ENCODE measurements at places on chromosomes 6 and 20. TPM values are rescaled to one million over a fixed set of nuclear protein-coding genes. Genes with fewer than 3 reads are reported as not detected.
A peak's percentile ranks its signal among the peaks of the same experiment; 100 is the strongest.

GRCh38 chr20:61885759-61886715, 179.6 kb downstream of the TAF4 start:
- DNase-seq = no peak
- H3K36me3 ChIP-seq = no peaks in the 10 kb centered on the region
- peaks cover 13% of the 10 kb centered on the region for H3K27me3 ChIP-seq
- H3K4me3 ChIP-seq = no peak overlapping the region
- no peak overlapping the region for H3K27ac ChIP-seq

NEU1 gene
- 31.9 TPM for total RNA-seq

- no peaks in the 10 kb centered on the region for H3K27me3 ChIP-seq
- H3K4me3 ChIP-seq = no peak overlapping the region
- DNase-seq = no peak
- H3K36me3 ChIP-seq = peaks cover 18% of the 10 kb centered on the region
- H3K4me1 ChIP-seq = no peaks in the 10 kb centered on the region
Observed at GRCh38 chr6:73823046-73823735, 127.2 kb downstream of the CD109 start.

DNA sequence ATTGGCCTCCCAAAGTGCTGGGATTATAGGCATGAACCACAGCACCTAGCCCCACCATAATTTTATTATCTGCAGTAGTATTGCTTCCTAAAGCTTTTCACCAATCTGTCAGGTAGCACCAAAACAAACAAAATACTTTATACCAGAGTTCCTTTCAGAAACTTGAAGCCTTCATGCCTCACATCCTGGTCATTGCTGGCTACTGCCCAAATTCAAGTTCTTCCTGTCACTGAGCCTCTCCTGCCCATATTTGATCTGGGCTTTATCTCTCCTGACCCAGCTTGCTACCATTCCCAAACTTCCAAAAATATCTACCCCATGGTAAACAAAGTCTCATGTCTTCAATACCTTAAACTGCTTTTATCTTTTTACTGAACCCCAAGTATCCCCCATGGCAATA, 34.9 kb upstream of the DST start:
- H3K27me3 ChIP-seq = peaks cover 3% of the 10 kb centered on the region
- peaks cover 4% of the 10 kb centered on the region for H3K36me3 ChIP-seq
- H3K27ac ChIP-seq = no peak overlapping the region
- no peak for DNase-seq

PRDM13 gene
- not detected for total RNA-seq

DNA sequence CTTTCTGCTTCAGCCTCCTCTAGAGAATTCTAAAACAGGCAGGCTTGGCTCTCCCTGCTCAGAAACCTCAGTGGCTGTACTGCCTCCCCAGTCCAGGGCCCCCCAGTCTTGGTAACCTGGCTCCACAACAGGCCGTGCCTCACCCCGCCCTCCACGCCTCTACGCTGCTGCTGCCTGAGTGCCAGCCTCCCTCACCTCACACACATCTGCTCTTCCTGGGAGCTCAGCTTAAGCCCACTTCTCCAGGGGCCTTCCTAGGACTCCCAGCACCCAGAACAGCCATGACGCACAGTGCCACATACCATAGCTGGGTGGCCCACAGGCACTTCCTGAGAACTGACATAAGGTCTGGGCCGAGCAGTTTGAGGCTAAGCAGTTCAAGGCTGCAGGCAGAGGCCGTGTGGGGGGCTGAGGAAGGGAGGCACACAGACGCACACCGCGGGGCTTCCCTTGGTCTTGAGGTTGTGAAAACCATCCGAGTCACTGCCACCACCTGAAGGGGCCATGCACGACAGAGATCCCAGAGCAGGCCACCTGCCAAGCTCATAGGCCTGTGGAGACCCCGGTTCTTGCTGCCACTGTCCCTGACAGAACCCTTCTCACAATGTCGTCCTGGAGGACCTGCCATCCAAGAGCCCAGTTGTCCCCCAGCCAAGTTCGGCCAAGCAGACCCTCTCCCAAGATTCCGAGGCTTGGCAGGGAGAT, 42.6 kb downstream of the DSTN start:
- peaks cover 17% of the 10 kb centered on the region for H3K27me3 ChIP-seq
- no peak for DNase-seq
- peak overlapping the region; percentile 90 for H3K27ac ChIP-seq
- H3K4me3 ChIP-seq = no peak overlapping the region

- DNase-seq = no peak
- H3K27ac ChIP-seq = no peak overlapping the region
- no peak overlapping the region for H3K4me3 ChIP-seq
- peaks cover 16% of the 10 kb centered on the region for H3K4me1 ChIP-seq
- H3K27me3 ChIP-seq = peaks cover 1% of the 10 kb centered on the region
- no peaks in the 10 kb centered on the region for H3K36me3 ChIP-seq
Observed at GRCh38 chr6:146305951-146306350, 237.7 kb upstream of the RAB32 start.

DNA sequence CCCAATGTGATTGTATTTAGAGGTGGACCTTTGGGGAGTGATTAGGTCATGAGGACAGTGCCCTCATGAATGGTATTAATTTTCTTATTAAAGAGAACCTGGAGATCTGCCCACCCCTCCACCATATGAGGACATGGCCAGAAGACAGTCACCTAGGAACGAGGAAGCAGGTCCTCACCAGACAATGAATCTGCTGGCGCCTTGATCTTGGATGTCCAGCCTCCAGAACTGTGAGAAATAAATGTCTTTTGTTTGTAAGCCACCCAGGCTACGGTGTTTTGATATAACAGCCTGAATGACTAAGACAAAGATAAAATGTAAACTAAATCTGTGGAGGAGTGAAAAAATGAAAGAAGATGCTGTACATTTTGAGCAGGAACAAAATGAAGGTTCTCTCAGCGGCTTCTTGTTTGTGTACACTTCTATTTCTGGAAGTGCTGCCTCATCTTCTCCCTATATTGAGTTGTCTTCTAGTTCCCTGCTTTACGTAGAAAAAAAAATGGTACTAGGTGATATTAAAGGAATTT, 1.5 kb upstream of the IPCEF1 start:
- H3K27ac ChIP-seq = no peak overlapping the region
- DNase-seq = no peak
- peaks cover 7% of the 10 kb centered on the region for H3K27me3 ChIP-seq
- H3K36me3 ChIP-seq = peaks cover 4% of the 10 kb centered on the region
- peaks cover 22% of the 10 kb centered on the region for H3K4me1 ChIP-seq

GRCh38 chr6:53095716-53096115, 30.5 kb downstream of the FBXO9 start:
- H3K27ac ChIP-seq = no peak overlapping the region
- no peaks in the 10 kb centered on the region for H3K27me3 ChIP-seq
- no peak overlapping the region for H3K4me3 ChIP-seq
- peaks cover 14% of the 10 kb centered on the region for H3K36me3 ChIP-seq
- DNase-seq = no peak
- H3K4me1 ChIP-seq = no peaks in the 10 kb centered on the region

DNA sequence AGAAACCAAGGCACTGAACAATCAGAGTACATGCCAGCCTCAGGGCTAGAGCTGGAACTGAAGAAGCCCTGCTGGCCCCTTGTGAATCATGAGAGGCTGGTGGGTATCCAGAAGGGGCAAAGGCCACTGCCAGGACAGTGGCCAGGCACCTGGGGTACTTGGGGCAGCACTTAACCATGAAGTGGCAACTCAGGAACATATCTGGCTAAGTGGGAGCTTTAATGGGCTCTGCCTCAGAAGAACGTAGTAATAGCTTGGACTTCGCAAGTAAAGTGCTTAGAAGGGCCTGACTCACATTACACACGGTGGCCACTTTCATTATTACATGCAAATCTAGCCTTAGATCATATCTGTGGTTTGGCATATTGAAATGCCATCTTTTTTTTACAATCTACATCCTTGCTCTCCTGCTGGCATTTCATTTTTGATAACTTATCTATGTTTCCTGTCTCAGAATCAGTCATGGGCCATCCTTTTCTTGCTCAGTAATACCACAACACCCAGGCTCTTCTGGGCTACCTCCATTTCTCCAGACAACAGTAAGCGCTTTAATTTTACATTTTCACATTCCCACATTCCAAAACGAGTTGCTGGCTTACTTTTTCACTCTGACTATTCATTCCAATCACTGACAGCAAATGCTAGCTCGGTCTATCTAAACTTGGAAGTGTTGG, 21.6 kb downstream of the NAPB start:
- H3K4me1 ChIP-seq = peaks cover 10% of the 10 kb centered on the region
- H3K36me3 ChIP-seq = peaks cover 3% of the 10 kb centered on the region
- H3K4me3 ChIP-seq = no peak overlapping the region

DNA sequence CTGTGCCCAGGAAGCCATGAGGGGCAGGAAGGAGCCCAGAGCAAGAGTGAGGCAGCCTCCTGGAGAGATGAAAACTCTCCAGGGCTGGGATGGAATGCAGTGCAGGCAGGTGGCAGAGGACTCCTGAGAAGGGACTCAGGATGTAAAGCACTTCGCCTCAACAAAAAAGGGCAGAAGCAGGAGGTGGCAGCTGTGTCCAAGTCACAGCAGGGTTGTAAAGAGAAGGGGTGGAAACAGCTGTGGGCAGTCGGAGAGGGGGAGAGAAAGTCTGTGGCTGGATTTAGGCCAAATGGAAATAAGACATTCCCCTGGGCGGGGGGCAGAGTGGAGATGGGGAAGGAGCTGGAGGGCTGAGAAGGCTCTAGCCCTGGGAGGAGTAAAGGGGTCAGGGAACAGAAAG, 34.9 kb downstream of the CYP21A2 start:
- H3K27ac ChIP-seq = no peak overlapping the region
- H3K4me3 ChIP-seq = no peak overlapping the region
- peaks cover 2% of the 10 kb centered on the region for H3K27me3 ChIP-seq

DNA sequence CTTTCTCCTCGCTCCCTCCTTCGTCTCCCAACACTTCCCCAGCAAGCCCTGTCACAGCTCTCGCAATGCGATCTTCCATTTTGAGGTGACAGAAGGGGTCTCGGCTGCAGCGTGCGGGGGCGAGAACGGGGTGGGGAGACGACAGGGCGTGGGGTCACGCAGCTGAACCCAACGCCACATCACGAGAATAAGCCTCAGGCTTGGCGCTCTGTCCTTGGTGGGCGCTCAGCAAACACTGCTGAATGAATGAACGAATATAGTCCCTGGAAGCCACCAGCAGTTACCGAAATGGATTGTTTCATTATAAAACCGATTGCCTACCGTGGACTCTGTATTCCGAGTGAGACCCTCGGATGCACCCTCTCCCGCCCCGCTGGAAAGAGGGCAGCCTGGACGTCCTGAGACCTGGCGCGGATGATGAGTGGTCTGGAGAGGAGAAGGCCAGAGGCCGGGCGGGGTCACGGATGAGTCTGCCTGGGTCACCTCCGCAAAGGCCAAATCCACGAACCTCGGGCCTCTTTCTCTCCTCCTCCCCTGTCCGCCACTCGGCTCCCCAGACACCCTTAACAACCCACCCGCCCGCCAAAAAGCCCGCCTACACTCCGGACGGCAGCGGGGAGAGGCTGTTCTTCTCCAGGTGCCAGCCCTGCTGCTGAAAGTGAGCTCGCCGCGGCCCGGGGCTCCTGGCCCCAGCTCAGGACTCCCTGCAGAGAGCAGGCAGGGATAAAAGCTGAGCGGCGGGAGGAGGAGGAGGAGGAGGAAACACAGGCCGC, 3.7 kb downstream of the NRN1 start:
- no peak for DNase-seq
- H3K4me1 ChIP-seq = peaks cover 64% of the 10 kb centered on the region
- peaks cover 27% of the 10 kb centered on the region for H3K27me3 ChIP-seq
- peak overlapping the region; percentile 36 for H3K27ac ChIP-seq
- H3K36me3 ChIP-seq = peaks cover 34% of the 10 kb centered on the region
- peak overlapping the region; percentile 95 for H3K4me3 ChIP-seq

GRCh38 chr6:124881898-124882578, 80.2 kb upstream of the RNF217 start:
- no peaks in the 10 kb centered on the region for H3K36me3 ChIP-seq
- H3K27me3 ChIP-seq = no peaks in the 10 kb centered on the region
- H3K4me1 ChIP-seq = peaks cover 35% of the 10 kb centered on the region
- peak; percentile 23 for DNase-seq
- H3K4me3 ChIP-seq = no peak overlapping the region
- H3K27ac ChIP-seq = peak overlapping the region; percentile 72

DNA sequence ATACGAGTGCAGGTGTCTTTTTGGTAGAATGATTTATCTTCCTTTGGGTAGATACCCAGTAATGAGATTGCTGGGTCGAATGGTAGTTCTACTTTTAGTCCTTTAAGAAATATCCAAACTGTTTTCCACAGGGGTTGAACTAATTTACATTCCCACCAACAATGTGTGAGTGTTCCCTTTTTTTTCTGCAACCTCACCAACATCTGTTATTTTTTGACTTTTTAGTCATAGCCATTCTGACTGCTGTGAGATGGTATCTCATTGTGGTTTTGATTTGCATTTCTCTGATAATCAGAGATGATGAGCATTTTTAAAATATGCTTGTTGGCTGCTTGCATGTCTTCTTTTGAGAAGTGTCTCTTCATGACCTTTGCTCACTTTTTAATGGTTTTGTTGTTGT, 1.9 kb upstream of the ZNF831 start:
- no peak overlapping the region for H3K27ac ChIP-seq
- peaks cover 2% of the 10 kb centered on the region for H3K27me3 ChIP-seq
- peaks cover 35% of the 10 kb centered on the region for H3K4me1 ChIP-seq
- no peak overlapping the region for H3K4me3 ChIP-seq
- no peak for DNase-seq

SMPDL3A gene
- 10.3 TPM for total RNA-seq

PSORS1C2 gene
- 0.38 TPM for total RNA-seq
